Amniotic epithelial cell (primary cell): ENCODE measurements at places on chromosomes 3 and 15.

- no peak for DNase-seq
Observed at GRCh38 chr3:180189310-180189648, 152.5 kb upstream of the PEX5L start.

- DNase-seq: no peak
Observed at GRCh38 chr15:61634837-61635236, 405.7 kb upstream of the RORA start.

GRCh38 chr3:37907906-37908305 is 46.2 kb downstream of the CTDSPL start:
- no peak for DNase-seq

DNA sequence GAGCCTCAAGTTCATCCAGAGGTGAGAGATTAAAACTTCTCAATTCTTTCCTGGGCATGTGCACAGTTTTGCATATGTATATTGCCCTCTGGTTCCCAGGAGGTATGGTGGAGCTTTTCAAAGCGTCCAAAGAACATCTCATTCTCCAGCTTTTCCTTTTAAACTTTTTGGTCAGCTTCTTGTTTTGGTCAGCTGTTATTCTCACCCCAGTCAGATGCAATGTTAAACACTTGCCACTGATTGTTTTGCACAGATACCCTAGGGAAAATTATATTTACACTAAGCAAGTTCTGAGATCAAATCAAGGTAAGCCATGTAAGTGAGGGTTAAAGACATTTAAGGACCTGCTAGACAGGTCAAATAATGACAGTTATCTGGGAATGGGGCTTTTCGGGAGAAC is 261.3 kb downstream of the EDEM1 start:
- no peak for DNase-seq

DNA sequence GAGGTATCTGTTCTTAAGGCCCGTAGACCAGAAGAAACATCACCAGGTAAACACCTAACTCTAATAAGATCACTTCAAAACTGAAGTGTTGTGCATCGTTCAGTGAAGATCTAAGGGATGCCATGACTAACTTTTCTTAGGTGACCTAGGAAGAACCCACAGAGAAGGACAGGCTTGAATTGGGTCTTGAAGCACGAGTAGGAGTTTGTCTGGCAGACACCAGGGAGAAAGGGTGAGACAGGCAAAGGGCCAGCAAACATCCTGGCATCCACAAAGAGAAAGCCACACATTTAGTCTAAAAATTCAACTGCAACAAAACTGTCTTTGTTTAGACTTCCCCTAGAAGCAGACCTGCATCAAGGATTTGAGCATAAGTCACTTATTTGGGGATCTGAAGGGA is 15.5 kb upstream of the CMTM8 start:
- no peak for DNase-seq

GRCh38 chr15:77311618-77312398 is 108.1 kb downstream of the PEAK1 start:
- no peak for DNase-seq

DNA sequence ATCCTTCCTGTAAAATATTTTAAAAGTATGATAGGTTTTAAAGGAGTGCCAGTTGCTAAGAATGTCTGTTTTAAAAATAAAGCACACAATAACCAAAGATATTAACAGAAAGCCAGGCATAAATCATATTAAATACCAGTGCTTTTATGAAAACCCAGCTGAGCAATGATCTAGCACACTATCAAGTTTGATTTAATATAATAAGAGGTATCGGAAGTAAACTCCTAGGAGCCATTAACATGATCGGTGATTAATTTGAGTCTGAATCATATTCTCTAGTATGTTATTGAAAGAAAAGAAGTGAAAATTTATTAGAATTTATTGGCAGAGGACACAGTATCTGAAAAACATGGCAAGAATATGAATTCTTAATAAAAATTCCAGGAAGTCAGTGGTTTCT is 91.7 kb downstream of the SPATA16 start:
- DNase-seq: no peak

GRCh38 chr3:27302891-27303290 is 66.3 kb downstream of the NEK10 start:
- DNase-seq: no peak

- peak; percentile 37 for DNase-seq
Observed at GRCh38 chr3:30269751-30270445, 336.5 kb upstream of the TGFBR2 start.

GRCh38 chr3:31047673-31048072 is 153.2 kb upstream of the GADL1 start:
- DNase-seq: no peak

- DNase-seq: peak; percentile 91
Observed at GRCh38 chr3:39038165-39038564, 13.6 kb downstream of the SCN11A start.

- peak; percentile 52 for DNase-seq
Observed at GRCh38 chr3:29153811-29154210, 127.1 kb upstream of the RBMS3 start.

DNA sequence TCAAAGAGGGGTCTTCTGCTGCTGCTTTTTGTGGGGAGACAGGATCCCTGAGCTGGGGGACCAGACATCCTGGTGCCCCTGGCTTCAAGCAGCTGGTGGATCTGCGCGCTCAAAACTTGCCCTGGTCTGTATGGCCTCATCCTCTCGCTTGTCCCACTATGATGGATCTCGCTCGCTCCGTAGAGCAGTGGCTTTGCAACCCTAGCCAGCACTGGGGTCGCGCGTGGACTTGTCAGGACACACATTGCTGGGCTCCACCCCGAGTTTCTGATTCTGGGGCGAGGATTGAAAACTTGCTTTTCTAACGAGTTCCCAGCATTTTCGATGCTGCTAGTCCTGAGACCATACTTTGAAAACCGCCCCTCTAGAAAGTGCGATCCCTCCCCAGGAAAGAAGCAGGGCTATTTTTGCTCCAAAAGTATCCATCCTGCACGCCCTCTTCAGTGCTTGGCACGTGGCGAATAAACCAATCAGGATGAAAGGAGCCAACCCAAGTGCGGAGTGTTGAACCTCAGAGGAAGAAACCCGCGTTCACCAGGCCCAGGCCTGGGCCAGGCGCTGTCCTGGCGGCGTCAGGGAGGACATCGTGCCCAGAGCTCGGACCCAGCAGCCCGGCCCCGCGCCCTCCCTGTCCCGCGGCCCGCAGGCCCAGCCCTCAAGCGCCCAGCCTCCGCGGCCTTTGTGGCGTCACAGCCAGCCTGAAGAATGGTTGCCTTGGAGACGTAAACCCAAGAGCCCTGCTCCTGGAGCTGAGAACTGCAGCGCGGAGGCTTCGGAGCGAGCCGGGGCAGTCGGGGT is at the start of gene CFAP100:
CFAP100 (plus strand) TSS at position 731 of the 798 bp plus-strand sequence. CDS start 1,092 bp downstream, outside the sequence.
- DNase-seq: peak; percentile 47

DNA sequence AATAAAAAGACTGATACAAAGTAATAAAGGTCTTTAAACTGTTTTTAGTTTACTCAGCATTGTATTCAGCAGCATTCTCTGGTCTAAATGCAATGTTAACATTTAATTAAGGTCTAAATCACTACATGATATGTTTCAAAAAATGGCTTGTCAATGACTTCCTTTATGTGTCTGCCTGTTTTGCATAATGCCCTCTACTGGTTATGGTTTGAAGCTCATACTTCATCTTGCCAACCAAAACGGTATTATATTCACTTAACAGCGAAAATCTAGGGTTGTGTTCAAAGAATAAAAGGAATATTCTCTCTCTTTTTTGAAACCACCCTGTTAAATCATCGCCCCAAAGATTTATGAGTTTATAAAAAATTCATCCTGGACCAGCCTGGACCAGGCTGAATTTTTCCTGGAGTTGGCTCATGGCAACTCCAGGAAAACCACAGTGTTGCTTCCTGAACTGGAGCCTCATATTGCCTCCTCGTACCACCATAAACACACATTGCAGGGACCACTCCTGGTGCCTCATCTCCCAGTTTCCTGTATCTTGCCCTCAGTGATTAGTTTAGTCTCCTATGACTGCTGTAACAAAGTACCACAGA is 6.7 kb upstream of the NCEH1 start:
- no peak for DNase-seq

DNA sequence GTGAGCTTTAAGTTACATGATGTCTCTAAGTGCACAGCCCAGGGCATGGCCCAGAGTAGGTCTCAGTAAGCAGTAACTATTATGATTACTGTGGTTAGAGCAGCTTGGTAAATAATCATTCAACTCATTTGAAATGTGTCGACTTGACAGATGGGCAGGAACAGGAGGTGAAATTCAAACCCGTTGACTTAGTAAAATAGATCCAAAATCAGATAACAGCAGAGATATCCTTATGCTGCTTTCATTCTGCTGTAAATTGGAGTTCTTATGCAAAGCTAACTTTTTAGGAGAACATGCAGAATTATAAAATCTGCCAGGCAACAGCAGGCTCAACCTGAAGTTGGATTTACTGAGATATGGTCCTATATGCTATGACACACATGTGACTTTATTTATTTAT is 118.7 kb upstream of the KLHL25 start:
- no peak for DNase-seq

- no peak for DNase-seq
Observed at GRCh38 chr3:33717616-33717865, 513 bp downstream of the CLASP2 start.

GRCh38 chr3:34260271-34261000 is 462.0 kb downstream of the PDCD6IP start:
- no peak for DNase-seq

DNA sequence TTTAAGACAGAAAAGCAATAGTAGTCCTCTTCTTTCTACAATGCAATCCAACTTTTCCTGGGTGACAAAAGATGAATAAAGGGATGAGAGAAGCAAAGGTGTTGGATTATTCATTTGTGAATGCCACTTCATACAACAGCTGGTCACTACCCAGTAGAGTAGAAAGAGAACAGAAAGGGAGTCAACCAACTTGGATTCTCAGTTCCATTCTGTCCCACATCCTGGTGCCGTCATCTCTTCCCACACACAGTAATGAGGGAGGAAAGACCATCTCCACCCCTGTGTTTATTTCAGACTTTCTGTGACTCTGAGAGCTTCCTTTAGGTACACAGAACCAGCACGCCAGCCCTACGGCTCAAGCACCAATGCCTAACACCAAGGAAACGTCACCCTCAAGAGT is 71.0 kb downstream of the FOXP1 start:
- DNase-seq: no peak

- no peak for DNase-seq
Observed at GRCh38 chr3:99934975-99935797, 117.5 kb downstream of the CMSS1 start.

DNA sequence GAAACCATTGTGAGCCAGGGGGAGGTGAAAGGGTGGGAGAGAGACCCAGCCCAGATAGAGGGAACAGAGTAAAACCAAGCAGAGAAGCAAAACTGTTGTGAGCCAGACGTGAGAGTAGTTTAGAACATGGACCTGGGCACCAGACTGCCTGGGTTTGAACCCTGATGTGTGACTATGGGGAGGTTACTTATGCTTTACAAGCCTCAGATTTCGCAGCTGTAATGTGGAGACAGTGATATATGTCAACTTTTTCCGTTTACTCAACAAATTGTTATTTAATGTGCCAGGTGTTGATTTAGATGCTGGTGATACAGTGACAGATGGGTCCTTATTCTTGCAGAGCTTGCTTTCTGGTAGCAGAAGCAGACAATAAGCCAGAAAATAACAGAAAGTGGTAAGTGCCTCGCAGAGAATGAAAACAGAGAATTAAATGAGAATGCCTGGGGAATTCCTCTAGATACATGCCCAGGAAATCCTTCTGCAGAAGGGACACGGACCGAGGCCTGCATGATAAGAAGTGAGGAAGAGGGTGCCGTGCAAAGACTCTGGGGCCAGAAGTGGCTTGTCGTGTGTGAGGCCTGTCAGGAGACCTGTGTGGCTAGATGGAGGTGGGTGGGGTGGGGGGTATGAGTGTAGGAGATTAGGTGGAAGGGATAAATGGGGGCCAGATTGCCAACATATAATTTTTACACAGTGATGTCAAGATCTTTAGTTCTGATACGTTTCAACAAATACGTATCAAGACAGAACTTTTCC is 15.0 kb downstream of the KAT2B start:
- peak; percentile 30 for DNase-seq

- no peak for DNase-seq
Observed at GRCh38 chr15:94203306-94203705, 28.1 kb upstream of the MCTP2 start.

- DNase-seq: no peak
Observed at GRCh38 chr15:29621616-29622015, 200.7 kb downstream of the TJP1 start.

- peak; percentile 45 for DNase-seq
Observed at GRCh38 chr3:9915254-9916141, 1.4 kb upstream of the IL17RC start.
